Lung microvascular endothelial cell (primary cell): ENCODE measurements at places on chromosomes 2 and 18.
A peak's percentile ranks its signal among the peaks of the same experiment; 100 is the strongest.

DNA sequence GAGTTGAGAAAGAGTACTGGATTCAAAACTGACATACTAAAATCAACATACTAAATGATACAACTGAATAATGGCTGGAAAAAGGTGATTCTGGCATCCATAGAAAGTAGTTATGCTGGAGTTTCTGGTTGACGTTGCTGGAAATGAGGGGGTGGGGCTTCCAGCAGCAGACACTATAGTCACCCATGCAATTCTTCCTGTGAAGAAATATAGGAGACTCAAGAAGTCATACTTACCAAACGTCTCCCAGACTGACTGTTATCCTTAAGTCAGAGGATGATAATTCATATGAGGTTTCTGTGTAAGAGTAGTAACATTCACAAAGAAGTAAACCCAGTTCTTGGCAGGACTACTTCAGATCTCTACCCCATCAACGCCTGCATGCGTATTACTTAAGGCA is 23.6 kb downstream of the DTNB start:
- DNase-seq = no peak

- no peak for DNase-seq
These were observed 142.2 kb downstream of the ESCO1 start for GRCh38 chr18:21458310-21458709.

GRCh38 chr2:134682726-134683125 is 36.1 kb downstream of the TMEM163 start:
- peak; percentile 86 for DNase-seq

- DNase-seq = peak; percentile 49
These were observed 336.4 kb upstream of the FSHR start for GRCh38 chr2:49490710-49491109.

GRCh38 chr2:64391424-64391823 is 62.5 kb upstream of the LGALSL start:
- no peak for DNase-seq

DNA sequence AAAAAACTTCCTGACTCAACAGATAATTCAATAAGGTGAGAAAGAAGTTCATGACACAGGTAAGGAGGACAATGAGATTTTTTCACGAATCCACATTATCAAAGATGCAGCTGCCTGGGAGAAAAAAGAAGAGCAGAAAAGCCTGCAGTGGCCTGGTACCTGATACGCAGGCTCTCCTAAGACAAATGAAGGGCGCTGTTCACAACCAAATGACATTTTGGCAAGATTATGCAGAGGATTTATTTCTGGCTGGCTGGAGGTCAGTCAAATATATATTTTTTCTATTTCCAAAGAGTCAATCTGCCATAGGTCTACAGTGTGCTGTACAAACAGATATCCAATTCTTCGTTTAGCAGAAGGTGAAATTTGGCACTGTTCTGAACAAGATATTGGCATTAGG is 257.3 kb downstream of the STK39 start:
- DNase-seq = no peak
